ENCODE measurements at places on chromosomes 2 and 18.

DNA sequence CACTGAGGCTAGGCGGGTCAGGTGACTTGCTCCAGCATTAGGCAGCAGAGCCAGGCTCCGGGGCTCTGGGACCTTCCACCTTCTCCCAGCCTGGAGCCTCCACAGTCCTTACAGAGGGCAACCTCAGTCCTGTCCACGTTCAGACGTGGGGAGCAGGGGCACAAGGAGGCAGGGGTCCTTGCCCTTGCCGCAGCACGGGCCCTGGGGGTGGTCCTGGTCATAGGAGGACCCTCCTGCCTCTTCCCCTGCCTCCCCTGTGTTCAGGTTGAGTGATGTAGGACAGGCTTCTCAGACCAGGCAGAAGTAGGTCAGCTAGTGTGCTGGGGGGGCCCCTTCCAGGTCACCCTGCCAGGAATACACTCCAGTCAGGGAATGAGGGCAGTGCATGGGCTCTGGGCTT is 5.4 kb upstream of the ARHGEF4 start:
- DNase-seq, result no peak

DNA sequence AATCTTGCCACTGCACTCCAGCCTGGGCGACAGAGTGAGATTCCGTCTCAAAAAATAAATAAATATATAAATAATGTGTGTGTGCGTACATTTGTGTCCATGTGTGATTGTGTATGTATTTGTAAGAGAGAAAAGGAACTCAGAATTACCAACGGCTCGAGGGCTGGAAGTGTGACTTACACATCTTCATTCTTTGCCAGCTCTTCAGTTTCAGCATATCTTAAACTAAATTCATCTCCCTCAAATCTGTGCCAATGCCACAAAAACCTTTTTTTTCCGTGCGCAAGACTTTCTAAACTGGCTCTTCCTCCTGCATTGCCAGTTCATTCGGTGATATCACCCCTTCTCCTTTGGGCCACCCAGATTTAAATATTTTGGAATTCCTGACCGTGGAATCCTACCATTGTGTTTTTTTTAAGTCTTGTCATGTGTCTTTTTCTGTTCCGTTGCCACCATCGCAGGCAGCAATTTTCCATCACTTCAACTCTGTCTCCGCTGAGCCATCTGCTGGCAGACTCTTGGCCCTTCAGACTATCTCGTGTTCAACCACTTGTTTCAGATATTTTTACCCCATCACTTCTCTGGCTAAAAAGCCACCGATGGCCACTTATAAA is 77.0 kb upstream of the ZNF532 start:
- no peak for DNase-seq

DNA sequence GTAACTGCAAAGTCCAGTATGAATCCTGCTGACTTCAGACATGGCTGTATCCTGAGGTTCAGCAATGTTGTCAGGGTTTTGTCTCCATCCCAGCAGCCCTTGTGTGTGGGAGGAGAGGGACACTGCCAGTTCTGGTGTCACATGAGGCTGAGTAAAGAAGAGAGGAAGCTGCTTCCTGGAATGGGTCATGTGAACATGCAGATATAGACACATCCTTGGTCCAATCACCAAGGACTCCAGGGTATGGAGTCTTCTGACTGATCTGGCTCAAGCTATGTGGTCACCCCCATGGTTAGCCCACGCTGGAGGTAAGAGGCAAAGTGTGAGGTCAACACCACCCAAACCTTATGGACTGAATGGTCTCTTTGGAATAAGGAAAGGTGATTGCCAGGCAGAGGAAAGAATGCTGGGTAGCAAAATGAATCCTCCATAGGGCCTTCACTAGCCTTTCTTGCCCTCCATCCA is 134.4 kb upstream of the SLC1A4 start:
- no peak for DNase-seq

GRCh38 chr2:26859622-26860021 is 11.7 kb downstream of the DPYSL5 start:
- no peak for DNase-seq

GRCh38 chr2:197803033-197803444 is 1.4 kb upstream of the PLCL1 start:
- DNase-seq, result no peak

DNA sequence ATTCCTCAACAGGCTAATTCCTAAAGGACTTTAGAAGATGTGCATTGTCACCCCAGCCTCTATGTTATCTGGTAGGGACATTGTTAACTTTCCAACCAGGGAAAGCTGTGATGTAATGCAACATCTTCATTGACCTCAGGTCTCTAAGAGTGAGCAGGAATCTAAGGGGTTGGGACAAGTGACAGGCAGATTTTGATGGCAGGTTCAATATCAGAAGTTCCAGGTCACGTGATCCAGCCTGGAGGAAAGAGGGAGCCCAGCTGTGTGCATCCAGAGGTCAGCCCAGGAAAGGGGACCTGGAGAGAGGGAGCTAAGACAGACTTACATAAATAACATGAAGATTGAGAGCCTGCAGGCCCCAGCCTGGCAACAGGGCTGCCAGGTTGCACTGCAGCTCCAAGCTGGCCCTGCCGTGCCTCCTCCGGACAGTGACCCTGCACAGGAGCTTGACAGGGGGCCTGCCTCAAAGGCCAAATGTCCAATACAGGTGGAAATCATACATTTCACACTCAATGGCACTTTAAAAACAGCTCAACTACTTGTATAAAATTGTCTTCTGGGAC is 262.2 kb upstream of the MGAT5 start:
- no peak for DNase-seq

DNA sequence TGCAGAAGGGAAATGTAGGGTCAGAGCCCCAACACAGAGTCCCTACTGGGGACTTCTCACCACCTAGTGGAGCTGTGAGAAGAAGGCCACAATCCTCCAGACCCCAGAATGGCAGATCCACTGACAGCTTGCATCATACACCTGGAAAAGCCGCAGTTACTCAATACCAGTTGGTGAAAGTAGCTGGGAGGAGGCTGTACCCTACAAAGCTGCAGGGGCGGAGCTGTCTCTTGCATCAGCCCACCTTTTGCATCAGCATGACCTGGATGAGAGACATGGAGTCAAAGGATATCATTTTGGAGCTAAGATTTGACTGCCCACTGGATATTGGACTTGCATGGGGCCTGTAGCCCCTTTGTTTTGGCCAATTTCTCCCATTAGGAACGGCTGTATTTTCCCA is 237.3 kb downstream of the CALCRL start:
- DNase-seq, result no peak

DNA sequence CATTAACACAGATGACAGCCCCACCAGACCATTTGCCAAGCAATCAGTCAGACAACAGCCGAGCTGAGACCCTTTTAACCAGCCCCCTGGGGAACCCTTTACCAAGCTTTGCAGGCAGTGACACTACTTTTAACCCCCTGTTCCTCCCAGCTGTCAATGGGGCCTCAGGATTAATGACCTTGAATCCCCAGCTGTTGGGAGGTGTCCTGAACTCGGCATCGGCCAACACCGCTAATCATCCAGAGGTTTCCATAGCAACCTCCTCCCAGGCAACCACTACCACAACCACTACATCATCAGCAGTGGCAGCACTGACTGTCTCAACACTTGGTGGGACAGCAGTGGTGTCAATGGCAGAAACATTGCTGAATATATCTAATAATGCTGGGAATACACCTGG is 160.9 kb upstream of the EPC2 start:
- DNase-seq, result no peak

DNA sequence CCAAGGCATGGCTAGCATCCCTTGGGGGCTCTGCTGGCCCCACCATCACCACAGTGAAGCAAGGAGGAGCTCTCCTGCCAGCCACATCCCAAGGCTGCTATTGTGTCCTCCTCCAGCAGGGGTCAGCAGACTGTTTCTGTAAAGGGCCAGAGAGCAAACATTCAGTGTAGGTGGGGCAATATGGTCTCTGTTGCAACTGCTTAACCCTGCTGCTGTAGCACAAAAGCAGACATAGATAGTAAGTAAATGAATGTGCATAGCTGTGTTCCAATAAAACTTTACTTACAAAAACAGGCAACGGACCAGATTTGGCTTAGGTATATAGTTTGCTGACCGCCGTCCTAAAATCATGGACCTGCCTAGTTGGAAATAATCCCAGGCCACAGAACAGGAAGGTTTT is 36.4 kb upstream of the ZBTB7C start:
- no peak for DNase-seq

DNA sequence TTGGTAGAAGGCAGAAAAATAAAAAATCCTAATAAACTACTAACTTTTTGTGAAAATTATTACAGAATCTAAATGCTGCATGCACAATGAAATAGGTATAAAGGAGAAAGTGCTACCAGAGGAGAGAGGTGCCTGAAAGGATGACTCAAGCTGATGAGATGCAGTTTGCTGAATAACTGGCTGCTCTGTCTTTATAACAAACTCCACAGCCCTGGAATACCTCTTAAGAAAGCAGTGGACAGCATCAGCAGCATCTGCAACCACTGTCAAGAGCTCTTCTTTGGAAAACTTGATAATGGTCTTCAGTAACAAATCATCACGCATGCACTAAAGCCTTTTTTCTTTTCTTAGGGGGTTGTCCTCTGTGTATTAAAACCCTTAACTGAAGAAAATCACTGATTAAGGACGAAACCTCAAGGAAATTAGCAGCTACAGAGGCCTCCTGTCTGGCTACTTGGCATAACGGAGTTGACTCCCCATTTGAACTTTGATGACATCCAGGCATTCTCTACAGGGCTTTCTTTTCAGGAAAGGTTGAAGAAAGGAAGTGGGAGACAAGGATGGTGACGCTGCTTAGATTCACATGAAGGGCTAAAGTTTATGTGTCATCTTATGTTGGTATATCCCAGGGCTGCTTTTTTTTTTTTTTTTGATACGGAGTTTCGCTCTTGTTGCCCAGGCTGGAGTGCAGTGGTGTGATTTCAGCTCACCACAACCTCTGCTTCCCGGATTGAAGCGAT is 28.8 kb downstream of the WDFY1 start:
- DNase-seq, result no peak

- no peak for DNase-seq
Observed at GRCh38 chr2:82215212-82215611, 1910.7 kb upstream of the LRRTM1 start.

DNA sequence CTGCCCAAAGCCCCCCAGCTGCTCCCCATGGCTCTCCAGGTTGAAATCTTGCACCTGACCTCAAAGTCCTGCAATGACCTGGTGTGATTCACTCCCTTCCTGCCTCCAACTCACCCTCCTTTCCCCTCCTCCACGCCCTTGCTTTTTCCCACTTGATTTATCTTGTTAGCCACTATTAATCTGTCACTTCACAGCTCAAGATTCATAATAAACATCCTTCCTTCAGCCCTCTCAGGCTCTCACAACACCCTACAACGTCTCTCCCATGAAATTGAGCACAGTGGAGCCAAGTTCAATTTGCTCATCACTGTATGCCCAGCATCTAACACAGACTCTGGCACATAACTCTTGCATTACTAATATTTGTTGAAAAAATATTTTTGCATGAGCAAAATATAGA is 85.6 kb upstream of the SLC35G4 start:
- no peak for DNase-seq

DNA sequence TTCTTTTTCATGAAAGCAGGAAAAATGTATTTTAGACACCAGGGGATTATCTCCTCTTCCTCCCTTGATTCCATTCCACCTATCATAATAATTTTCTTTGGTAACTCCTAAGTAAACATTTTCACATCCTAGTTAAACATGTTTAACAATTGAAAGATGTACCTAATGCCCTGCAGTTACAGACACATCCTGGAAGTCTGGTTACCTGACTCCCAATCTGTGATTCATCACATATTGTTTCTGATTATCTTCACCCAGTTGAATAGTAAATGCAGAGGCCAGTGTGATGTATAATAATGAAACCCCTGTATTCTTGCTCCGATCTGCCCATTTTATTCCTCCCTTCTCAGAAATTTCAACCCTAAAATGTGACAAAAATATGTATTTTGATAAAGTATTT is 1237.6 kb upstream of the LRRTM1 start:
- no peak for DNase-seq

GRCh38 chr2:121197369-121198091 is 87.5 kb downstream of the TFCP2L1 start:
- no peak for DNase-seq

GRCh38 chr2:113282747-113283533 is 4.2 kb upstream of the PAX8 start:
- no peak for DNase-seq

DNA sequence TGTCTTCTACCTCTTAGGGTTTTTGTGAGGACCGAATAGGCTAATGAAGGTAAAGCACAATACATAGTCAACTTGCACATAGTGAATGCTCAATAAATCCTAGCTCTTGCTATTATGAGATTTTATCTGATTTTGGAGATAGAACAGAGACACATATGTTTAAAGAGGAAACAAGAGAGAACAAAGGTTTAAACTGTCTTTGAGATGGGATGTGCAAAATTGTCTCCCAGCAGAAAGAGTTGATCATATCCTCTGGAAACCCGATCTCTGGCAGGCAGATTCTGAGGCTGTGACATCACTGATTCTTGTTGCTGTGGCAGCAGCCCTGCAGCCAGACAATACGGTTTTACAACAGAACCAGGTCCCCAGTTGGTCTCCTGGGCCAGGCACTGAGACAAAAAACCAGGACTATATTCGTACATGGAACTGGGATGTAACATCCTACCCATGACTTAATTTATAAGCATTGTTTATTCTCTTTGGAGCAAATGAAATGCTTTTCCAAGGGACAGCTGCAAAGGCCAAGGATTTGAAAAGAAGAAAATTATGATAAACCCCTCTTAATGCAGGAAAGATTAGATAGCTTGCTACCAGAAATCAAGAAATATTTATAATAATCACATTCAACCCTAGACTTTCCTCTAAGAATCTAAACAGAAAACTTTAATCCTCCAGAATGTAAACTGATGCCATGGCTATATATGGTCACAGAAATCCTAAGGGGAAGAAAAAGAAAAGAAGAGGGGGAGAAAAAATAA is 80.2 kb downstream of the SLC8A1 start:
- DNase-seq, result no peak

DNA sequence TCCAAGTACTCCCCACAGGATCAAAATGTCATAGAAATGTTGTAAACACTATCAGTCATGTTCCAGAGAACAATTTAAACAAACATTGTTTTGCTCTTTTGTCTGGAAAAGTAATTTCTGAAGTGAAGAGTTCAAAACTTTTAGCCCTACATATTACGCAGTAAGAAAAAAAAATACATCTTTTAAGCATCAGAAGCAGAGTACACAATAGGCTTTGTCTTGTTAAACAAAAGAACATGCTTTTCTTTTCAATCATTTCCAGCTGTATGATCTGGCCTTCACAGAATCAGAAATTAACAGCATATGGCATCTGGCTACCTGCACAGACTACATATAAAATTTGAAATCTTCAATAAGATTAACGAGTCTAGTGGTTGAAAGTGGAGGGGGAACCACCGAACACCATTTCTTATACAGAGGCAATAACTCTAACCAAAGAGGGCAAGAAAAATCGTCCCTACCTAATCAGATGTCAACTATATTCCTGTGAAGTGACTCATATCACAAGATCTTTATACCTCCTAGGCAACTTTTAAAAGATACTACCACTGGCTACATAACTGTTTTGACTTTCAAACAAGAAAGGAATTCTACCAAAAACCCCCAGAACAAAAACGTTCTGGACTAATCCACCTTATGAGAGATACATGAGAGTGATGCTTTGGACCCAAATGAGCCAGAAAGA is 149.3 kb downstream of the EXOC6B start:
- no peak for DNase-seq

- DNase-seq, result no peak
Observed at GRCh38 chr2:175039031-175039430, 33.9 kb upstream of the CHN1 start.
